NCI-H1694 (cell line): ENCODE measurements at places on chromosomes 1 and 21.

GRCh38 chr1:14440731-14441130 is 157.8 kb upstream of the KAZN start:
- DNase-seq: no peak

DNA sequence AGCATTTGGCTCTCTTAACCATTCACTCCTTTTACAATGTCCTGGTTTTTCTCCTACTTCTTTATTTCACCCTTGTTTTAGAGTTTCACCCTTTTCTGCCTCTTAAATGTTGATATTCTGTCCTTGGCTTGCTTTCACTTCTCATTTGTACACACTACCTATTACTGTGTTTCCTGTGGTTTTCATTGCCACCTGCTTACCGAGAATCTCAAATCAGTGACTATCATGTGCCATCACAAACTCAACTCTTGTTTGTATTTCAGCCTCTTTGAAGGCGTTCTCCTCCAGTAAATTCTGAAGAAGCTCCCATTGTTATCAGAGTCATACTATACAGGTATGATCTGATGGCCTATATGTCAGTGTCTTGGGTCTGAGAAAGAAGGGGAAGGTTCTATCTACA is 65.7 kb downstream of the NPHS2 start:
- DNase-seq: no peak

- DNase-seq: no peak
Observed at GRCh38 chr1:156508205-156508954, 7.8 kb upstream of the MEF2D start.

- DNase-seq: no peak
Observed at GRCh38 chr21:35370671-35371070, 321.6 kb upstream of the RUNX1 start.

- DNase-seq: no peak
Observed at GRCh38 chr1:233497679-233498078, 116.2 kb upstream of the KCNK1 start.

DNA sequence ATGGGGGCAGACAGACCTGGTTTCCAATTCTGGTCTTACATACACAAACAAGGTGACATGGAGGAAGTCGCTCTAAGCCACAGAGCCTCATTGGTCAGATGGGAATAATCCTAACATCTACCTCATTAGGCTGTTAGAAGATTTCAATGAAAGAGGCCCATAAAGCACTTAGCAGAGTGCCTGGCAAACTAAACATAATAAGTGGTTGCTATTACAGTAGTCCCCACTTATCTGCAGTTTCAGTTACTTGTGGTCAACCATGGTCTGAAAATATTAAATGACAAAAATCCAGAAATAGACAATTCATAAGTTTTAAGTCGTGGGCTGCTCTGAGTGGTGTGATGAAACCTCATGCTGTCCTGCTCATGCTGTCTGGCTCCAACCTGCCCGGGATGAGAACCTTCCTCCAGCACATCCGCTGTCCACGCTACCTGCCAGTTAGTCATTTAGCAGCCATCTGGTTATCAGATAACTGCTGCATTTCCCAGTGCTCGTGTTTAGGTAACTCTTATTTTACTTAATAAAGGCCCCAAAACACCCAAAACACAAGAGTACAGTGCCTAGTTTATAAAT is 112.3 kb downstream of the DDX20 start:
- no peak for DNase-seq

DNA sequence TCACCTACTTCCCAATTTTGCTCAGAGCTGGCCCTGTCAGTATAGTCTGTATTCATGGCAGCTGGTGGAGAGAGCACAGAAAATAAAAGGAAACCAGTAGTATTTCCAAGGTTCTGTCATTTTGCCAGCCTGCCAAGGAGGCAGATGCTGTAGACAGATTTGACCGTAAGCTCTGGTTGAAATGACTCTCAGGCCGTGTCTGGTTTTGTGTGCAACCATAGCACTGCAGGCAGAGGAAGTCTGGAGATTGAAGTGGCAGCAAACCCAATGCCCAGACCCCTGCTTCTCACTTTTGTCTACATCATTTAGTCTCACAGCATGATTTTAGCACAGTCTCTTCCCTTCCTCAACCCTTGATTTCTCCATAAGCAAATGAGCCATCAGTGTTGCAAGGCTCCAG is 291.7 kb downstream of the PAPPA2 start:
- peak; percentile 86 for DNase-seq

DNA sequence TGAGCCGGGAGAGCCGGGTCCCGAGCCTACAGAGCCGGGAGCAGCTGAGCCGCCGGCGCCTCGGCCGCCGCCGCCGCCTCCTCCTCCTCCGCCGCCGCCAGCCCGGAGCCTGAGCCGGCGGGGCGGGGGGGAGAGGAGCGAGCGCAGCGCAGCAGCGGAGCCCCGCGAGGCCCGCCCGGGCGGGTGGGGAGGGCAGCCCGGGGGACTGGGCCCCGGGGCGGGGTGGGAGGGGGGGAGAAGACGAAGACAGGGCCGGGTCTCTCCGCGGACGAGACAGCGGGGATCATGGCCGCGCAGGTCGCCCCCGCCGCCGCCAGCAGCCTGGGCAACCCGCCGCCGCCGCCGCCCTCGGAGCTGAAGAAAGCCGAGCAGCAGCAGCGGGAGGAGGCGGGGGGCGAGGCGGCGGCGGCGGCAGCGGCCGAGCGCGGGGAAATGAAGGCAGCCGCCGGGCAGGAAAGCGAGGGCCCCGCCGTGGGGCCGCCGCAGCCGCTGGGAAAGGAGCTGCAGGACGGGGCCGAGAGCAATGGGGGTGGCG is 371 bp downstream of the ARID1A start:
- DNase-seq: no peak

DNA sequence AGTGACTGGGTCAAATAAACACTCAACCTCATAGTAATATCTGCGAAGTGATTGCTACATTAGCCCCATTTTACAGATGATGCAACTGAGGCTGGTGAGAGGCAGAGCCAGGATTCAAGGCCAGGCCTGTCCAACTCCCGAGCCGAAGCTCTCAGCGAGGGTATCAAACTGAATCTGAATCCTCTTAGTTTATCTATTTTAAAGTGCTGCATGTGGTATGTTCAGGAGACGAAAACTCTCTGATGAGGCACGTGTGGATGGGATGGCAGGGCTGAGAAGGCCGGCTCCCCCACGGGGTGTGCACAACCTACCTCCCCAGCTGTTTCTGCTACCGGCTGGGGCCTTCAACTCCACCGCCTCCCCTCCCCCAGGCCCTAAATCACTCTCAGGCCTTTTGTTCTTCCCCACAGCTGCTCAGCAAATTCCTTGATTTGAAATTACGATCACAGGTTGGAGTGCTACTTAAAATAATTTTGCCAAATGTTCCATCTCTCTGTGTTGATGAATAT is 171.8 kb downstream of the TOMM20 start:
- no peak for DNase-seq

DNA sequence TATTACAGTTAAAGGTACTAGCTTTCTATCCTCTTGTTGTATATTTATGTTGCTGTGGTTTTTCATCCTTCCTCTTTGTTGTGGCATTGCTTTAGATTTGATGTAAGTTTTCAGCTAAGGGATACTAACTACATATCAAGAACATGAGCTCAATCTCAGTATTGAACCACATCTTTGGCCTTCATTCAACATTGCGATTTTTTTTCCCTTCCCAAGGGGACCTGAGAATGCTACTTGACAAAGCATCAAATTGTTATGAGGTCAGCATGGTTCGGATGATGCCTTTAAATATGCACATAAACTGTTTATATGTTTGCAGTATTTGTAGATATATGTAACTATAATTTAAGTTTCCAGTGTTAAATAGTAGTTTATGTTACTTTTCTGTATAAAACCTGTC is 31.7 kb upstream of the GPR88 start:
- DNase-seq: no peak

GRCh38 chr1:231519166-231519565 is 9.3 kb upstream of the TSNAX start:
- DNase-seq: no peak

- DNase-seq: no peak
Observed at GRCh38 chr1:3295846-3296245, 158.6 kb upstream of the ARHGEF16 start.

DNA sequence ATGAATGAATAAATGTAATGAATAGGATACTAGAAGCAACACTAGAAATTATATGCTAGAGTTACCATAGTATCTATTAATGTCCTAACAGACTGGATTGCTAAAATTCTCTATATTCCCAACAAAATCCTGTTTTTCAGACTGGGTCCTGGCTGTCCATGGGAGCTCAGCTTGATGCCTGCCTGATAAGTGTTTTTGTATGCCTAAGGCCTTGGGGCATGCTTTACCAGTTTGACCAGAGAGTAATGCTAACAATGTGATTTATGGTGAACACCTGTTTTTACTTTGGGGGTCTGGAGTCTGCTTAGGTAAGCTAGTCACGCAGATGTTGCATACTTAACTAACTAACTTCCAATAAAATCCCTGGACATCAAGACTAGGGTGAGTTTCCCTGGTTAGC is 318.8 kb upstream of the DEPDC1 start:
- no peak for DNase-seq

GRCh38 chr1:119808972-119809550 is 2.2 kb downstream of the REG4 start:
- DNase-seq: peak; percentile 48

DNA sequence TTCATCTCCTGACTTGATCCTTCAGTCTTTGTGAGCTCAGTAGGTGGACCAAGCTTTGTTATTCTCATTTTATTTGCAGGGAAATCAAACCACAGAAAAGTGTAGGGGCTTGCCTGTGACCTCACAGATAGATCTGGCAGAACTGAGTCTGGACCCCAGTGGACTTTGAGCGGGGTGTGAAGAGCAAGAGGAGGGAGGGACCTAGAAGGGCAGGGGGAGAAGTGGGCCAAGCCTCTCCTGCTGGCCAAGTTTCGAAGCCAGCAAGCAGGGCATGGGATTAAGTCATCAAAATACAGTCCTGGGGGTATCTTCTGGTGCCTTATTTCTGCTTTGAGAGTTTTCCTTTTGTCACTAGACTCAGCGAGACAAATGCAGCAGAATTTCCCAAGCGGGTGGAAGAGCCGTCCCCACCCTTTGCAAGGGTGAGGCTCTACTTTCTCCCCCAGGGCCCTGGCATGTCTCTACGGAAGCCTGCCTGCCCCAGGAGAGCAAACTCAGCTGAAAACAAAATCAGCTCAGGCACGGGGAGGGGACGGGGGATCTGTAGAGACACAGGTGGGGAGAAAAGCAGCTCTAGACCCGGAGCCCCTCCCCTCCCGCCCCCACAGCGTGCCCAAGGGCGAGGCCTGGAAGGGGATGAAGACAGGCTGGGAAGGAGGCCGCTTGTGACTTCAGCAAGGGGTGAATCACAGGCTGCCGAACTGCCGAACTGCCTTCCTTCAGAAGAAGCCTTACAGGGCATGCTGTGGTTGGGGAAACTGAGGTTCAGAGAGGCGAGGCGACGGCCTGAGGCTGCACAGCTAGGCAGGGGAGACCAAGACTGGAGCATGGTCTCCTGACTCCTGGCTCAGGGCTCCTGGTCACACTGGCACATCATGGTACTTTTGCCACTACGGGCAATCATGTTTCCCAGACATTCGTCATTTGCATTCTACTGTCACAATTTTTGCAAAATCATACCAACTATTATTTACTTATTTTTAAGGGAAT is 19.2 kb downstream of the PKP1 start:
- DNase-seq: no peak

DNA sequence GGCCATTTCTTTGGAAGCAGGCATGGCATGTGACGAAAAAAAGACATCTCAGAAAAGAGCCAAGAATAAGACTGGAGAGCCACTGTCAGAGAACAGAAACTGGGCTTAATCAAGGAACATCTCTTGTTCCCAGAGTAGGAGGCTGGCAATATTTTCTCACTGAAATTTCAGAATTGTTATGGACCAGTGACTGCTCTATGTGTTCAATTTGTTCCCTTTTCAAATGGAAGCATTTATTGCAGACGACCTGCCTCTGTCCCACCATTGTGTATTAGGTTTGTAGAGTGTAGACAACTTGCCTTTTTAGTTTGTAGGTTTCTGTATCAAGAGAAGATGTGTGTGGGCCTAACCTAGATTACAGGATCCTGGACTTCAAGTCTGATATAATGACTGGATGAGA is 18.7 kb downstream of the PSMG1 start:
- no peak for DNase-seq

DNA sequence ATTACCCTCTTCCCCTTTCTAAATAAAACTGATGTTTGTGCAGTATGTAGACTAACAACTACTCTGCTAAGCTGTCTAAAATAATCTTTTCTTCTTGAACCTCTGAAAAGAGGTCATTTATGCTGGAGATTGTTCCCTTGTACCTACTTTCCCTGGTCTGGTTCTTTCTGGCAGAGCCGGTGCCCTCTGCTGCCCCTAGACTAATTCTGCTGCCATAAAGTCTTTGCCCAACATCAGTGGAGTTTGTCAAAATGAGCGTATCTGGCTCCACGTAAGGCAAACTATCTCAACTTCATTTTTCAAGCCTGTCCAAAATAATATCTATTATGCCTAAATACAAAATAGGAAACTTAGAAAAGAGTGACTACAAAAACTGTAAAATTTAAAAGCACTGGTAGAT is 30.9 kb upstream of the ANGPTL7 start:
- no peak for DNase-seq

DNA sequence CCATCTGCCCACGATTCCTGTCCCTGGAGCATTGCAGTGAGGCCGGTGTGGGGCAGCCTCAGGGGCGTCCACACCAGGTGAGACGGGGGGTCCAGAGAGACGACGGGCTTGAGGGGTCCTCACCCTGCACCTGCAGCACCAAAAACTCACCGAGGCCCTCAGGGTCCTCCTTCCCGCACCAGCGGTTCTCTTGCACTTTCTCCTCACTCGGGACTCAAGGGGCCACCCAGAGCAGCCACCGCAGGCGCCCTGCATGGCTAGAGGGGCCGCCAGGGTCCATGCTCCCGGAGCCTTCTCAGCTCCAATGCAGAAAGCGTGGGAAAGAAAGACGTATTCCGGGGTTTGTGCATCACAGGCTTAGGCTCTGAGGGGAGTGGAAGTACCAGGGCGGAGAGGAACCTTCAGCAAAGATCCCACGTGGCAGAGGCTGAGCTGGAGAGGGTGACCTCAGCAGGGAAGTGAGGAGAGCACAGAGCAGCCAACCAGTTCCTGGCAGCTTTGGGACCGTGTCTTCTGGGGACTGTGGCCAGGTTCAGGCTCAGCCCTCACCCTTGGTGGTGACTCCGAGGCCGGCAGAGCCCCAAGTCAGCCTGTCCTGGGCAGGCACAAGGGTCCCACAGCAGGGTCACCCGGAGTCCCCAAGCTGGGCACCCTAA is 19.5 kb upstream of the COL6A2 start:
- DNase-seq: no peak

GRCh38 chr1:61012341-61012761 is 70.0 kb upstream of the NFIA start:
- DNase-seq: no peak

DNA sequence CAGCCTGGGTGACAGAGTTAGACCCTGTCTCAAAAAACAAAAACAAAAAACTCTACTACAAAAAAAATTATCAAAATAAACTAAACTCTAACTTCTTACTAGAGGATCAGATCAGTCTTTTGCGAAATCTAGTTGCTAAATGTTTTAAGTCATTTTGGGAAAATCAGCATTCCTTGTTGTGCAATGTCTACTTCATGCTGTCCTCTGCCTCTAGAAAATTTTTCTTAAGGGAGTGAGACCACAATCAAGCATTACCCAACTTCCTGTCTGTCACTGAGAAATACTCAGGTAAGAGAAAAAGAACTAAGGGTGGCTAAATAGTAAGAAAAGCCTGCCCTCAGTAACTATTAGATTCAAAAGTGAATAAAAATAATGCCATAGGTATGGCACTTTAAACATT is 67.2 kb upstream of the FOXD3 start:
- DNase-seq: no peak

- DNase-seq: no peak
Observed at GRCh38 chr1:33724348-33724747, 139.5 kb upstream of the HMGB4 start.
